ENCODE measurements at places on chromosomes 5 and 9. TPM values are rescaled to one million over a fixed set of nuclear protein-coding genes. Genes with fewer than 3 reads are reported as not detected.

C9 gene
- total RNA-seq: not detected

ADGRV1 gene
- total RNA-seq: 0.56 TPM

SPATA31D3 gene
- total RNA-seq: not detected

GABRP gene
- total RNA-seq: 0.36 TPM

FCN2 gene
- total RNA-seq: not detected

IRX1 gene
- total RNA-seq: 0.27 TPM

PCDHA7 gene
- total RNA-seq: 0.27 TPM

ZFP2 gene
- total RNA-seq: 0.18 TPM

SLC36A2 gene
- not detected for total RNA-seq

ZBED3 gene
- total RNA-seq: 0.90 TPM

COL27A1 gene
- total RNA-seq: 7.3 TPM

ITK gene
- total RNA-seq: not detected

TMEM252 gene
- not detected for total RNA-seq

HAVCR2 gene
- total RNA-seq: not detected

HTR1A gene
- total RNA-seq: not detected

IL13 gene
- not detected for total RNA-seq

ASPN gene
- not detected for total RNA-seq

PPP2R2B gene
- not detected for total RNA-seq

MSMP gene
- total RNA-seq: 6.5 TPM

FAT2 gene
- not detected for total RNA-seq

PCDHB5 gene
- total RNA-seq: 0.56 TPM

NUTM2F gene
- total RNA-seq: not detected

PSD2 gene
- not detected for total RNA-seq

MARVELD2 gene
- total RNA-seq: 1.7 TPM

BNC2 gene
- total RNA-seq: 15.3 TPM

CCDC171 gene
- 0.81 TPM for total RNA-seq

TEK gene
- 91.3 TPM for total RNA-seq

RGMB gene
- 17.4 TPM for total RNA-seq
